ENCODE measurements at places on chromosomes 13 and 19.

GRCh38 chr13:42875475-42876269, 94.3 kb downstream of the FAM216B start:
- DNase-seq: no peak

DNA sequence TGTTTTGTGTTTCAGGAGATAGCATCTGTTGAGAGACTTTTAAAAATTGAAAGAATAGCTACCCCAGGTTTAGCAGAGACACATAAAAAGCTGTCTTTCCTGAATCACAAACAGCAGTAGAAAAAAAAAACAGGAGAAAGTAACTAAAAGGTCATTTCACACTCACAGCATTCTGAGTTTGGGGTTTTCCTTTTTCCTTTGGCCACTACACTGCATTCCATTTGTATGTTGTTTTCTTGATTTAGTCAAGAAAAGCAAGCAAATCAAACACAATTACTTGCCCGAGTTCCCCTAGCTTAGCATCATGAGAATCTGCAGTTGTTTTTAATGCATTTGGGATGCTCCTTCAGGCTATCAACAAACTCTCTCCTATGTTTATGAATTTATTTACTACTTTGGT, 161.0 kb downstream of the KCTD12 start:
- DNase-seq: no peak

- DNase-seq: no peak
Observed at GRCh38 chr19:30228835-30229524, 143.2 kb upstream of the ZNF536 start.

DNA sequence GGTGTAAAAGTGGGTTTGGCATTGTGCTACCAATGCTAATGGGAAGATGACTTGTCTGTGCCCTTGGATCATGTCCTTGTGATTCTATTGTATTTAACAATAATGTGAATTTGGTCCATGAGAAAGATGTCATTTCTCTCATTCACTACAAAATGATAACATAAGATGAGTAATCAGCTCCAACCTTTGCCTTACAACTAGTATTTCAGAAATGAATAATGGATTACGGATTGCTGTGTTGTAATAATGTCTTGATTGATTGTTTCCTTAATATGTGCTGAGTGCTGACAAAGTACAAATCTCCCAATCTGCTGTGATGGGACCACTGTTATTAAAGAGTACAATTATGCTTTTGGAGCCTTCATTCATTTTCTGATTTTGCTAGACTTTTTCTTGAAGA, 375.0 kb downstream of the PCDH9 start:
- DNase-seq: no peak

DNA sequence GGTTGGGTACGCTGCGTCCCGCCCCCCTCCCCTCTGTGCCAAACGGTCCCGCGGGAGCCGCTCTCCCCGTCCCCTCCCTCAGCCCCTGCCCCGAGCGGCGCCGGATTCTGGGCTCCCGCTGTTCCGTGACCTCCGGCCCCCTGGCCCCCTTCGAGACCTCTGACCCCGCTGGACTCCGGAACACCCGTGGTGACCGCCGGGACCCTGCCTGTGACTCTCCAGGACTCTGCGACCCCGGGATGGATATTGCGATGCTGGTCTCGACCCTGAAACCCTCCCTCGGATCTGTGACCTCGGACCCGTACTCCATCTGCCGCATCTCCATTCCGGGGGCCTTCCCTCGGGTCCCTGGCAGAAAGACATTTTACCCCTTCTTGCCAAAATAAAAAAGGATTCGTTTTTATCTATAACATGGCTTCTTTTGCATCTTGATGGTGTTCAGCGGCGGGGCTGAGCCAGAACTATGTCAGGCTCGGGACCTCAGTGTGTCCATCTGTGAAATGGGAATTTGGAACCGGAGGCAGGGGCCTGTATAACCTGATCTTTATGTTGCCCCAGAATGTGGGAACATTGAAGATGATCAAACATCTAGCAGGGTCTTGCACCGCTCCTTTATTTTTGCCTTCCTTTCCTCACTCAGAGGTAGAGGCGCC, 654 bp upstream of the MEGF8 start:
- DNase-seq: no peak

DNA sequence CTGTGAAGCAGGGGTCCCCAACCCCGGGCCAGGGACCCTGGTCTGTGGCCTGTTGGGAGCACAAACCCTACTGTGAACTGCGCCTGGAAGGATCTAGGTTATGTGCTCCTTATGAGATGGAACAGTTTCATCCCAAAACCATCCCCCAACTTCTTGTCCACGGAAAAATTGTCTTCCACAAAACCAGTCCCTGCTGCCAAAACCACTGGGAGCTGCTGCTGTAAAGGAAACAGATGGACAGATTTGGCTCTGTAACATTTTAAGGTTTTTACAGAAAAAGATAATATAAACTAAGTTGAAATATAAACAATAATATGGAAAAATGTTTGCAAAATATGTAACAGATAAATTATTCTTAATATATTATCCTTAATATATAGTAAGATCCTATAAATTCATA, 73.7 kb downstream of the COG6 start:
- DNase-seq: no peak

DNA sequence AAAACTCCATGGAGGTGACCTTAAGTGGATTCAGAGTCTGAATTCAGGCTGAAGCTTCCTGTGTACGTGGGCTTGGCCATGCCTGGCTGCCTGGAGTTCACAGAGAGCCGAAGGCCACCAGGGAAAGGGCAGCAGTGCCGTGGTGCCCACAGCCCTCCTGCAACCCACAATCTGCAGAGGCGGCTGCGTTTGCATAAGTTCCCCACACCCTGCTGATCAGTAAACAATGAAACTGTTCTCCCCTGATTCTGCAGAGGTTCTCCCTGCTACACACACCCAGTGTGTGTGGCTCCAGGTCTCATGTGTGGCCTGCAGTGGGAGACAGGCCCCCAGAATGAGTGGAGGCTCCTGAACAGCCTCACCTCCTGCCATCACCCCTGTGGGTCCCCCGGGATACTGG, 126.9 kb upstream of the SLC7A1 start:
- no peak for DNase-seq

- DNase-seq: no peak
Observed at GRCh38 chr13:27360562-27360961, 63.9 kb upstream of the GTF3A start.

- no peak for DNase-seq
Observed at GRCh38 chr19:28785971-28786370, 427.0 kb downstream of the UQCRFS1 start.

- DNase-seq: no peak
Observed at GRCh38 chr19:35328851-35329285, at the start of gene CD22. CD22 (plus strand) TSS chr19:35329187; CDS start chr19:35332041, 2,854 bp downstream.

GRCh38 chr19:31255174-31255799, 93.9 kb downstream of the TSHZ3 start:
- no peak for DNase-seq

GRCh38 chr13:30299786-30300185, 7.6 kb downstream of the KATNAL1 start:
- DNase-seq: no peak

- no peak for DNase-seq
Observed at GRCh38 chr13:80101040-80101439, 239.9 kb downstream of the SPRY2 start.

DNA sequence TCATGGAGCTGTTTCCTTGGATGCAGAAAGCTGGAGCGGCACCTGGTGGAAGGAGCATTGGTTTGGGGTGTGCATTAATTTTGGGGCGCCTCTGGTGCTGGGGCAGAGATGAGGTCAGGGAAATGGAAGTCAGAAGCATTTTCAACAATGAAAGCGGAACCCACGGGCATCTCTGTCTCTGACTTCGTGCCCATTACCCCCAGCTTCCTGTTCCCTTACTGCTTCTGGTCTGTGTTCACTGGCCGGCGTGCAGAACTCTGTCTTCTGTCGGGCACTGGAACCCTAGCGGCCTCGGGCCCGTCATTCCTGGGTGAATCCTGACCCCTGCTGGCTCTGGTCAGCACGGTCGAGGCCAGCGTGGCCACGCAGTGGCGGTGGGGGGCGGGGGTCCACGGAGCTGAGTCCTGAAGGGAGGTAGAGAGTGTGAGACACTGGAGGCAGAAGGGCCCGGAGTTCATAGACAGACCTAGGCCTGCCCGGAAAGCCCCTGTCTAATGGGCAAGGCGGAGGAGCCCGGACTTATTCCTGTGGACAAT, 7.9 kb upstream of the LINGO3 start:
- no peak for DNase-seq

All from SW 1271 (cell line).